ENCODE measurements at places on chromosomes 2 and 18. TPM values are rescaled to one million over a fixed set of nuclear protein-coding genes. Genes with fewer than 3 reads are reported as not detected.

DNA sequence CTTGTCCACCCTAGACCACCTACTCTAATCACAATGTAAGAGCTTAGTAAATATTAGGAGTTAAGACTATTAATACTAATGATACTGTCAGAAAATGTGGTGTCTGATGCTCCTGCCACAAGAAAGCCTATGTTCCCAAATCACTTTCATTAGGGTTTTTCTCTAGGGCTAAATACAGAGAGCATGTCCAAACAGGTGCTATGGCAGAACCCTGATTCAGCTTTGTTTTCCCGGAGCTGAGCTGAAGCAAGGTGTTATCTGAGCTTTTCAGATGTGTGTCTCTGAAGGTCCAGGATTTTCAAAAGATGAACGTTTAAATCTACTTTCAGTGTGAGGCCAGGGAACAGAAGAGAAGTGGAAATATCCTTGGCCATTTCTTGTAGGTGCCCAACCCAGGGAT, 40.6 kb downstream of the CPO start:
- no peak for DNase-seq

The MRPS9 gene
- total RNA-seq: 70.3 TPM

- no peak for DNase-seq
Measured at GRCh38 chr2:188969651-188970050, 4.5 kb upstream of the COL3A1 start.

DNA sequence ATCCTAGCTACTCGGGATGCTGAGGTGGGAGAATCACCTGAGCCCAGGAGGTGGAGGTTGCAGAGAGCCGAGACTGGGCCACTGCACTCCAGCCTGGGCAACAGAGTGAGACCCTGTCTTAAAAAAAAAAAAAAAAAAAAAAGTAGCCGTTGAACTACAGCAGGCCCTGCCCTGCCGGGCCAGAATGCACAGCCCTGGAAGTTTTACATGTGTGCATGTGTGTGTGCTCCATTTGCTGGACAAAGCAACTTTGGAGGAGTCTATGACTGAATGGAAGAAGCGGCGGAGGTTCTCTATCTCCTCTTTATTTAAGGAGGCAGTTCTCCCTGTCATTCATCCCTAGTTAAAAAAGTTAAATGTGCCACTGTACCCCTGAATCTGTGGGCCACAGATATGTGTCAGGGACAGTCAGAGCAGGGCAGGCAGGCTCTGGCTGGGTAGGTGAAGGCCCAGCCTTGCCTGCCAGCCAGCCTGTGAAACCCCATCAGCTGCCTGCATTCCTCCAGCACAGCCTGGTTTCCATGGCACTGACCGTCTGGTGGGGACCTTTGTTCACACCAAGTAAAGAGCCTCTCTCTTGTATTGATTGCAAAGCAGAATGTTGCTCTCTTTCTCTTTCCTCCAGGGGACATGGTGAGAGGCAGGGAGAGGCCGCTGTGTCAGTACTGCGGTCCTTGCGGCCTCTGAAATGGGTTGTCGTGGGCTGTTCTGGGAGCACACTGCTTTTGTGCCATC, 10.9 kb downstream of the LIPG start:
- no peak for DNase-seq

- no peak for DNase-seq
Measured at GRCh38 chr2:178452334-178452733, 1.2 kb downstream of the PJVK start.

The B3GNT2 gene
- total RNA-seq: 14.9 TPM

The AQP4 gene
- 24.6 TPM for total RNA-seq

The C2orf78 gene
- not detected for total RNA-seq

The ATP6V1B1 gene
- total RNA-seq: not detected

- DNase-seq: no peak
Measured at GRCh38 chr18:10682368-10682714, 156.5 kb downstream of the NAPG start.

The FOXD4L1 gene
- total RNA-seq: not detected

- DNase-seq: no peak
Measured at GRCh38 chr2:234454433-234454832, 42.4 kb downstream of the ARL4C start.

DNA sequence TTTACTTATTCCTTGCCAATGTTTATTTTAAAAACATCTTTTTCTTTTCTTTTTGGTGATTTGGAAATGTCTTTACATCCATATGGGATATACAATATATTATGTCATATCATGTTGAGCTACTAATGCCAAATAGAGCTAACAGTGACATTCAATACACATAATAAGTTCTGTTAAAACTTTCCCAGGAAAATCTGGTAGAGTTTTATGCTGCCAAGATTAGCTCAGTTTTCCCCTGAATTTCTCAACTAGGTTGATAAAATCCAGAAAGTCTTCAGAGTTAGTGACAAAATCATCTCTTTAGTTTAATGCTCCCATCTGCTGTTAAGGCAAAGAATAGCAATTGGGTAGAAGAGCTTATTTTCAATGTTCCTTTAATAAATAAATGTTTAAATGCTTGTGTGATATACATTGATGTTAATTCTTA, 9.9 kb downstream of the COL3A1 start:
- no peak for DNase-seq

The CYP27C1 gene
- 0.05 TPM for total RNA-seq

- DNase-seq: no peak
Measured at GRCh38 chr2:201975434-201975833, 58.2 kb upstream of the FZD7 start.

- no peak for DNase-seq
Measured at GRCh38 chr18:74522635-74523548, 11.4 kb upstream of the CNDP1 start.

- peak; percentile 89 for DNase-seq
Measured at GRCh38 chr2:218272531-218273212, 2.4 kb downstream of the PNKD start.

The FABP1 gene
- not detected for total RNA-seq

The ASAP2 gene
- 12.9 TPM for total RNA-seq

DNA sequence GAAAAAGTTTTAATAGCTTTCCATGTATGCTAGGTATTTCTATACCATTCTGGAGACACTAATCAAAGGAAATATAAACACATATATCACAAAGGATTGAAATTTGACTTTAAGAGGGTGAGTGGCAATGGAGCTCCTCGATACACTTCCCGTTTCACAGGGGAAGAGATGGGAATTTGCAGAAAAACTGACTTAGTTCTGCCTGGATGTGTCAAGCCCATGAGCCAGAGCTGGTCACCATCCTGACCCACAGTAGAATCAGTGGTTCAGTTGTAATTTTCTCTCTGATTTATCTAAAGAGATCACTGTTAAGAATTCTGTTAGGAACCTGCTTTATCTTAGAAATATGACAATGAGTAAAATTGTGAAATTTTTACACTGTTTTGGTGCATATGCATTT, 34.2 kb downstream of the PLCL1 start:
- no peak for DNase-seq

GRCh38 chr2:219965287-219966194, 338.1 kb downstream of the SLC4A3 start:
- no peak for DNase-seq

The TUBA4A gene
- 128 TPM for total RNA-seq

- no peak for DNase-seq
Measured at GRCh38 chr2:171541202-171541887, 19.1 kb downstream of the CYBRD1 start.

GRCh38 chr2:23618794-23619530, 234.0 kb downstream of the KLHL29 start:
- no peak for DNase-seq

GRCh38 chr2:222711315-222711940, 40.0 kb downstream of the MOGAT1 start:
- DNase-seq: no peak

Data from Right ventricle myocardium inferior (tissue), 1 donor.